Activated T-cell treated with anti-CD3 and anti-CD28 coated beads for 48 hours (primary cell): ENCODE measurements at places on chromosomes 16 and 17.
A peak's percentile ranks its signal among the peaks of the same experiment; 100 is the strongest.

DNA sequence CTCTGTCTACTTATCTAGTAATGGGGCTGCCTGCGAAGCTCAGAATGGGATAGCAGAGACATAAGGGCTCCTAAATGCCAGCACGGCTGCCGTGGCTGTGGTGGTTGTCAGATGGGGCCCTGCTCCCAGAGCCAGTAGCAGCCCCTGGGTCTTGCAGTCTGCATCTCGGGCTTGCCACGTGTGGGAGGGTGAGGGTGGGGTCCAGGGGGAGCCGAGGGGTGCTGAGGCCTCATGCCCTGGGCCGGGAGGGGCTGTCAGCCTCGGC lies 88.8 kb upstream of the GSE1 start:
- no peak for DNase-seq

DNA sequence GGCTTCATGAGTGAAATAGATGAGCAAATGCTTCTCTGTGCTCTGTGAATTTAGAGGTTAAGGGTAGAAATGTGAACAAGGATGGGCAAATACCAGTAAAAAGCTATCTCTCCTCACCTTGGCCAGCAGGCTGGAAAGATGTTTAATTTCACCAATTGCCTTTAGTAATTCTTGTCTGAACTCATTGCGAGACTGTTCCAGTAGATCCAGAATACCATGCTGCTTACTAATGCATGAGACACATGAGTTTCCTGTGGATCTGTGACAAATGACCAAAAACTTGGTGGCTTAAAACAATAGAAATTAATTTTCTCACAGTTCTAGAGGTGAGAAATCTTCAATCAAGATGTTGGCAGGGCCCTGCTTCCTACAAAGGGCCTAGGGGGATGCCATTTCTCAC lies 9.3 kb upstream of the ZNF624 start:
- no peak for DNase-seq

DNA sequence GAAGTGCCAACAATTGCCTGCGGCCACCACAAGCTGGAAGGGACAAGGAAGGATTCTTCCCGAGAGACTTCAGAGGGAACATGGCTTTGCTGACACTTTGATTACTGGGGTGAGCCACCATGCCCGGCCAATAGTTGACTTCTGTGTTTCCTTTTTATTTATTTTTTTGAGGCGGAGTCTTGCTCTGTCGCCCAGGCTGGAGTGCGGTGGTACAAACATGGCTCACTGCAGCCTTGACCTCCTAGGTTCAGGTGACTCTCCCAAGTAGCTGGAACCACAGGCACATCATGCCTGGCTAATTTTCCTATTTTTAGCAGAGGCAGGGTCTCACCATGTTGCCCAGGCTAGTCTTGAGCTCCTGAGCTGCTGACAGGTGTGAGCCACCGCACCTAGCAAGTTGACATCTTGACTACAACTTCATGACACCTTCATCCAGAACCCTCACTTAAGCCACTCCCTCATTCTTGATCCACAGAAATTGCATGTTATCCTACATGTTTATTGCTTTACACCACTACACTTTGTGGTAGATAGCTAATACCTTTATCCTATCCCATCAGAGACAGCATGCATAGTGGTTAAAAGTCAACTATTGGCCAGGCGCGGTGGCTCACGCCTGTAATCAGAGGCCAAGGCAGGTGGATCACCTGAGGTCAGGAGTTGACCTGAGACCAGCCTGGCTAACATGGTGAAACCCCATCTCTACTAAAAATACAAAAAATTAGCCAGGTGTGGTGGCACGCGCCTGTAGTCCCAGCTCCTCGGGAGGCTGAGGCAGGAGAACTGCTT lies 16.1 kb upstream of the GPRC5C start:
- no peak for DNase-seq

DNA sequence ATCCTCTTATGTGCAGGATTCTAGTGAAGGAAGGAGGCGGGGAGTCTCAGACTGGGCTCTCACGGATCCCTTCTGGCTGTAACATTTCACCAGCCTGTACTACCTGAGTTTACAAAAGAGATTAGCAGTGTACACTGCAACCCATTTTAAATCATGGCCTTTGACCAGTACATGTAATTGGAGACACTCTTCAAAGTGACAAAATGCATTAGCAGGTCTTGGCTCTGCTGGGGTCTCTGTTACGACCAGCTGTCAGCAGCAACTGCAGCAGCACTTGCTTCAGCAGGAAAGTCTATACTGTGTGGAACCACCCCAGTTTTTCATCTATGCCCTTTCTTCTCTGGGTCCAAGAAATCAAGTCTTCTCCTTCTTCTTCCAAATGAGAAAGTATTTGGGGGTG lies 322.8 kb upstream of the ASIC2 start:
- DNase-seq: no peak

GRCh38 chr16:51896013-51896412 lies 650.9 kb downstream of the TOX3 start:
- DNase-seq: no peak

GRCh38 chr16:88314991-88315542 lies 67.7 kb upstream of the ZNF469 start:
- no peak for DNase-seq

DNA sequence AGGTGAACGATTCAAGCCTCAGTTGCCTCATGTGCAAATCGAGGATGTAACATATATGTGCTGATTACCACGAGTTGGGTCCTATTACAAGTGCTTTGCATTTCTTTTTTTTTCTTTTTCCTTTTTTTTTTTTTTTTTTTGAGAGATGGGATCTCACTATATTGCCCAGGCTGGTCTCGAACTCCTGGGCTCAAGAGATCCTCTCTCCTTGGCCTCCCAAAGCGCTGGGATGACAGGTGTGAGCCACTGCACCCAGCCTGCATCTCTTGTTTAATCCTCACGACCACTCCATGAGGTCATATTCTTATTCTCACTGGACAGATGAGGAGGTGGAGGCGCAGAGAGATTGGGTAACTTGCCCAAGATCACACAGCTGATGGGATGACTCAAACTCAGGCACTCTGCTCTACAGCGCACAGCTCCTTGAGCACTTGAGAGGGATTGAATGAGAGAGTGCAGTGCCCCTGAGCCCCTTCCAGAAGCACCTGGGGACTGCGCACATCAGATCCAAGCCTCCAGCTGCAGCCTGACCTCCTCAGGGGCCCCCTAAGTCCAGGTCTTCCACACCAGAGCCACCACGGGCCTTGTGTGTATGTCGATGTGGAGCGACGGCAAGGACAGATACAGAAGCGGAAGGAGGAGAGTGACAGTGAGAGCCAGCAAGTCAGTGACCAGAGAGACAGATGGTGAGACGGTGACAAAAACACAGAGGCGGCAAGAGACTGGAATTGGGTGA lies 4.9 kb downstream of the STX1B start:
- no peak for DNase-seq

- peak; percentile 72 for DNase-seq
These were observed 794 bp upstream of the CPNE7 start for GRCh38 chr16:89574681-89575246.

- DNase-seq: no peak
These were observed 1152.0 kb upstream of the CDH8 start for GRCh38 chr16:63188086-63188771.

- DNase-seq: no peak
These were observed 43.1 kb upstream of the AMZ2 start for GRCh38 chr17:68204736-68205135.

GRCh38 chr16:65884018-65884417 lies 482.5 kb upstream of the CDH5 start:
- DNase-seq: no peak

- peak; percentile 23 for DNase-seq
These were observed 1.0 kb downstream of the NOG start for GRCh38 chr17:56594320-56595107.

- DNase-seq: no peak
These were observed 59.9 kb downstream of the FBXL20 start for GRCh38 chr17:39341541-39341940.

DNA sequence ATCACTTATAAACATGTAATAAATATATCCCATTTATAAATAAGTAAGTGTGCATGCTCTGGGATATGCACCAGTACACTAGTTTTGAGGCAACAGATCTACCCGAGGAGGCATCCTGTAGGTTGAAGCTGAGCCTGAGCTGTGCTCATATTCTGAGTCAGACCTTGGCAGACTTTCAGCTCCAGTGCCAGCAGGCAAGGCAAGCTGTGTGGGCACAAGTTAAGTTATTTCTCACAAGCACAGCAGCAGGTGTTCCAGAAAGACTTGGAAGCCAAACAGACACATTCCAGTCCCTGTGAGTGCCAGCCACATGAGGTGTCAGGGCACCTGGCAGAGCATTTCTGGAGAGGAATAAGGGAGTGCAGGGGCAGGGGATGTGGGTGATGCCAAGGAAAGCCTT lies 1.3 kb upstream of the CLEC19A start:
- no peak for DNase-seq

DNA sequence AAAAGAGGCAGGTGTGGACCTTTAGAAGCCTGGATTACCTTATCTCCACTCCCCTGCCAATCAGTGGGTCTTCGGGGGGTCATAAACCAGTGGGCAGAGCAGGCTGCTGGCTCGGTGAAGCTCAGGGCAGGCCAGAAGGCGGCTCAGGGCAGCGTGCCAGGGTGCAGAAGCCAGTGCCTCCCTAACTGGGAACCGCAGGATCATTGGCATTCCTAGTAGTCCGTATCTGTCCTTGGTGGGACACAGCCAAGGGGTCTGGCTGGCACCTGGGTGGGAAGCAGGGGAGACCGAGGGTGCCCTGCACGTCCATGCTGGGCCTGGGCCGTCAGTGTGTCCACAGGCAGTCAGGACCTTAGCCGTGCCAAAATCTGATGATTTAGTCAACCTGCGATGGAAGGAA lies 76.8 kb downstream of the SEC14L1 start:
- DNase-seq: no peak

GRCh38 chr16:65111306-65111705 lies 10.6 kb downstream of the CDH11 start:
- DNase-seq: no peak

DNA sequence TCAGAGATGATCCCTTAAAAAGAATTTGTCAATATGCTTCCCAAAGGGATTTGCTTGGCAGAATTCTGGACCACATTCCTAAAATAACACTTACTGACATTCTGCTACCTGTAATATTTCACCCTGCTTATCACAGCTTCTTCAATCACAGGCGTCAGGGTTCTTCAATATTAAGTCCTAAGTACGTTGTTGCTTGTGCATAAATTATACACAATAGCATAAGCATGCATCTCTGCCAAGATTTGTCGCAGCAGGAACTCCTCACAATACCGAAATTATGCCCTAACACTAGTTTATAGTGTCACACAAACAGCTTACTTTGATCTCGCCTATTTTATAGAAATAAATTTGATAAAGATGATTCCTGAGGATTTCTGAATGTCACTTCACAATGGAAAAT lies 48.9 kb downstream of the UBE2G1 start:
- no peak for DNase-seq

DNA sequence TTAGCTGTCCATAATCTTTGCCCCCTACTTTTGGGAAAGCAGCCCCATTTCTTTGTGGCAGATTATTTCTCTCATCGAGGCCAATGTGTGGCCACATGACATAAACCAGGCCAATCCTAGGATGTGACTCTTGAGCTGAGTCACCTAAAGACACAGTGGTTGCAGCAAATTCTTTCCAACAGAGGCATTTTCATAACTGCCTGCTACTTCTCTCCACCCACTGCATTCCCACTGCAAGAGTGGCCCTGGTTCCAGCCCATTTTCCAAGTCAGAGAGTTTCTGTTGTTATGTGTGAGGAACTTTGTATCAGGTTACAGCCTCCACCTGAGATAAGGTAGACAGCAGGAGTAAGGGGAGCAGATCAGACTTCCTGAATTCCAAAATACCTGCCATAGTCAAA lies 195.2 kb downstream of the RGS9 start:
- DNase-seq: no peak

DNA sequence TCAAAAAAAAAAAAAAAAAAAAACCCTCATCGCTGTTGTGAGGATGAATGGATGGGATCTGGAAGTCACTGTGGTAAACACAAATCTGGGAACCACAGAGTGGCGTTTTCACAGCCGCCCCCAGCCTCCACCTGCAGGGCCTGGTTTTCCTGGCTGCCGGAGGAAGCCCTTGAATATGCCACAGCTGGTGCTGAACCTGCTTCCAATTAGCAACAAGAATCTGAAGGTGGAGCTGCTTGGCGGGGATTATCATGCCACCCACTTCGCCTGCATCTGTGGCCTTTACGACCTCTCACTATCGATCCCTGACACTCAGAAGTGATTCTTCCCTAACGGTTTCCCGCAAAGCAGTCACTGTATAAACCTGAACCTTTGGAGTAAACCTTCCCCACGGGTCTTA lies 16.1 kb downstream of the MRM3 start:
- DNase-seq: no peak

DNA sequence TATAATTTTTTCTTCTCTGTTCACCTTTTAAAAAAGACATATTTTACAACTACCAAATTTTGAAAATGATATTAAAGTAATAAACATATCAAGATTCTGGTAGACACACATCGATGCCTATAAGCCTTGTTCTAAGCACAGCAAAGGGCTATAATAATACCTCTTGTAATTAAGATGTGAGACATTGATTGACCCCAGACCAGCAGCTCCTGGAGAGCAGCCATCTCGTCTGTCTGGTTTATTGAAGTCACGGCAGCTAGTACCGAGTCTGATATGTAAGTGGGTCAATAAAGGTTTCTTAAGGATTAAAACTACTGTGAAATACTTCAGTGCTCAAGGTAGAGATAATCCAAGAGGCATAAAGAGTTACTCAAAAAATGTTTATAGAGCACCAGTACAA lies 76.1 kb downstream of the C17orf58 start:
- no peak for DNase-seq

GRCh38 chr16:48004141-48004695 lies 151.6 kb downstream of the ABCC12 start:
- DNase-seq: no peak

GRCh38 chr17:80878876-80879722 lies 112.5 kb upstream of the CHMP6 start:
- no peak for DNase-seq

- DNase-seq: no peak
These were observed 220.0 kb upstream of the PSMD7 start for GRCh38 chr16:74076568-74076967.

DNA sequence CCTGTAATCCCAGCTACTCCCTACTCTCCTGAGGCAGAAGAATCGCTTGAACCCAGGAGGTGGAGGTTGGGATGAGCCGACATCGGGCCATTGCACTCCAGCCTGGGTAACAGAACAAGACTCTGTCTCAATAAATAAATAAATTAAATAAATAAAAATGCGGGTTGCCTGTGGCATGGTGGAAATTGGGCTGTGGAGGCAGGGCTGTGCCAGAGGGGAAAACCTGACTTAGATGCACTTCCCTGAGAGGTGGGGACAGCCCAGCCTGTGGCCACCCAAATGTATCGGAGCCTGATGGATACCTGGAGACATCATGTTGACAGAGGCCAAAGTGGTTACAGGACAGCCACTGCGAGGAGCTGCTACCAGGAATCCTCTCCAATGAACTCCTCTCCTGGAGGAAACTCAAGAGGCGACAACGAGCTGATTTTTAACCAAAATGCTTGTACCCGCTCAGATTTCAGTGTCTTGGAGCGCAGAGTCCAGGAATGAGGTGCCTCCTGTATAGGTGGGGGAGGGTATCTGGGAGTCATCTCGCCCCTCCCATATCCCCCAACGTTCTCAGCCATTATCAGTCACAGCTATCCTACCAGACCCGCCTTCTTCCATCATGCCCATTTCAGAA lies 32.3 kb downstream of the DDX19A start:
- no peak for DNase-seq

- DNase-seq: no peak
These were observed 366.5 kb downstream of the SEC14L1 start for GRCh38 chr17:77507111-77507885.
